Uterus (tissue), 4 donors: ENCODE measurements at places on chromosomes 5 and 9. TPM values are rescaled to one million over a fixed set of nuclear protein-coding genes. Genes with fewer than 3 reads are reported as not detected.

DNA sequence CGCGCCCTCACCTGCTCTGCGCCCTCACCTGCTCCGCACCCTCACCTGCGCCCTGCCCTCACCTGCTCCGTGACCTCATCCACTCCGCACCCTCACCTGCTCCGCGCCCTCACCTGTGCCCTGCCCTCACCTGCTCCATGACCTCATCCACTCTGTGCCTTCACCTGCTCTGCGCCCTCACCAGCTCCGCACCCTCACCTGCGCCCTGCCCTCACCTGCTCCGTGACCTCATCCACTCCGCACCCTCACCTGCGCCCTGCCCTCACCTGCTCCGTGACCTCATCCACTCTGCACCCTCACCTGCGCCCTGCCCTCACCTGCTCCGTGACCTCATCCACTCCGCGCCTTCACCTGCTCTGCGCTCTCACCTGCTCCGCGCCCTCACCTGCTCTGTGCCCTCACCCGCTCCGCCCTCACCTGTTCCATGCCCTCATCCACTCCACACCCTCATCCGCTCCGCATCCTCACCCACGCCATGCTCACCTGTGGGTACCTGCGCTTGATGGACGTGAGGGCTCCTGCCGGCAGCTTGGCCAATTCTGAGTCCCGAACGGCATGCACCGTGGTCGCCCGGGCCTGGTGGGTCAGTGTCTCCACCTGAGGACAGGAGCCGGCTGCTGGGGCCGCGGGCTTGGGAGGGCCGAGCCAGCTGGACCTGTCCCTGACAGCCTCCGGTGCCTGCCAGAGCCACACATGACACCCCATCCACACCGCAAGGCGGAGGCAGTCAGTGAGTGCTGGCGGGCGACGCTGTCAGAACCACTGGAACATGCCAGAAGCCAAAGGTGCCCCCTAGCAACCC is 35.6 kb upstream of the NSMF start:
- H3K36me3 ChIP-seq = no peaks in the 10 kb centered on the region
- DNase-seq = no peak
- no peak overlapping the region for H3K4me3 ChIP-seq
- H3K27me3 ChIP-seq = no peaks in the 10 kb centered on the region
- H3K4me1 ChIP-seq = no peaks in the 10 kb centered on the region

GRCh38 chr9:4762886-4763541 is 22.0 kb upstream of the AK3 start:
- no peak overlapping the region for H3K4me3 ChIP-seq
- DNase-seq = no peak
- H3K36me3 ChIP-seq = no peaks in the 10 kb centered on the region
- no peaks in the 10 kb centered on the region for H3K4me1 ChIP-seq
- no peaks in the 10 kb centered on the region for H3K27me3 ChIP-seq

DNA sequence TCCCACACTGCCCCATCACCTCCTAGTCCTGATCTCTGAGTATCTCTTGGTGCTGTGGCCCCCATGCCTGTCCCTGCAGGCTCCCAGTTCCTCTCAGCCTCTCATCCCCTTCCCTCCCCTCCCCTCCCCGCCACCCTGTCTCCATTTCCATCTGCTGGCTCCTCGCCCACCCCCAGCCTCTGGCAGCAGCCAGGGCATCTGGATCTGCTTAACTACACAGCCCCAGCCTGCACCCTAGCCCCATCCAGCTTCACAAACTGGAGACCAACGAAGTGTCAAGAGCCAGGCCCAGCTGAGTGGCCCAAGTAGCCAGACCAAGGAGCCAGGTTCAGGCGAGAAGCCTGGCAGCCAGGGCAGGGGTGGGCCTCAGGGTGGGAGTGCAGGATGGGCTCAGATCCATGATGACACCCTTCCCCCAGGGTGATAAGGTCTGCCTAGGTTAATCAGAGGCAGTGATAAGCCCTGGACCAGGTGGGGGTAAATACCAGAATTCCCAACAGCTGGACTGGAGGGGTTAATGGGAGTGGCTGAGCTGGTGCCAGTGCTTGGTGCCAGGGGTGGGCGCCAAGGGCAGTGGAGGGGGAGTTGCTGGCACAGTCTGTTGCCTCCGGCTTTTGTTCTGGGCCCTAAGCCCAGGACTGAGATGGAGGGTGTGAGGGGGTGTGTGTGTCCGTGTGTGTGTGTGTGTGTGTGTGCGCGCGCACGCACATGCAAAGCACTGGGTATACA is 2.5 kb downstream of the IL11RA start:
- no peaks in the 10 kb centered on the region for H3K27me3 ChIP-seq
- peak; percentile 87 for DNase-seq
- H3K4me1 ChIP-seq = no peaks in the 10 kb centered on the region
- no peaks in the 10 kb centered on the region for H3K36me3 ChIP-seq
- H3K4me3 ChIP-seq = no peak overlapping the region
- peak overlapping the region; percentile 77 for H3K27ac ChIP-seq

DNA sequence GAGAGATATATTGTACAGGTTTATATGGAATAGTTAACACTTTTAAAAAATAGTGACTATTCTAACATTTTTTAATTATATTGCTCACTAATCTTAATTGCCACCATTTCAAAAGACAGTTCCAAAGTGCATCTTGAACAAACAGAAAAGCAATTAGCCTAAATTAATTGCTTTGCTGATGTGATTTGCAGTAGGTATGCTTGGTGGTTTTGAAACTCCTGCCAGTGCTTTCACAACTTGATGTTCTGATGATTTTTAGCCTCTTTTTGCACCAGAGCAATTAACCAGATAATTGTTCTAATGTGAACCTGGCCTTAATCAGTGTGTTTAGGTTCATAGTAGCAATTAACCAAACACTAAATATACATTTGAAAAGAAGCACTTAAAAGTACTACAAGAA is 207.6 kb downstream of the FBXL17 start:
- DNase-seq = no peak
- no peaks in the 10 kb centered on the region for H3K27me3 ChIP-seq
- H3K4me1 ChIP-seq = no peaks in the 10 kb centered on the region
- H3K27ac ChIP-seq = no peak overlapping the region

DNA sequence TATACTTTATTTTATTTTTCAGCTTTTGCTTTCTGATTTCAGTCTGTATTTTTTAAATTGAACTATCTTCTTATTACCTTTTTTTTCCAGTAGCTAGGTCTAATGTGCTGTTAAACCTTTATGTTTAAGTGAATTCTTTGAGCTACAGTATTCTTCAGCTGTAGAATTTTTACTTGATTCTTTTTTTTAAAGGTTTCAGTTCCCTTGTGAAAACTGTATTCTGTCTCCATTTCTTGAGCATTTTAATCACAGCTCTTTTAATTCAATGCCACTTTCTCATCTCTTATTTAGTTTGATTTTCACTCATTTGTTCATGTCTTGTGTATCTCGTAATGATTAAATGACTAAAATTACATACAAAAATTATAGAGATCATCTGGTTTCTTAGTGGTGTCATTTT is 233.8 kb downstream of the MTRR start:
- no peaks in the 10 kb centered on the region for H3K27me3 ChIP-seq
- H3K27ac ChIP-seq = no peak overlapping the region
- H3K4me3 ChIP-seq = no peak overlapping the region
- no peaks in the 10 kb centered on the region for H3K36me3 ChIP-seq
- no peaks in the 10 kb centered on the region for H3K4me1 ChIP-seq

Gene AQP3
- total RNA-seq = 5.8 TPM
